HFF-Myc (cell line): ENCODE measurements at places on chromosomes 2 and 18.
A peak's percentile ranks its signal among the peaks of the same experiment; 100 is the strongest.

- DNase-seq, result no peak
Measured at GRCh38 chr18:34649080-34649479, 61.0 kb upstream of the DTNA start.

- DNase-seq, result no peak
Measured at GRCh38 chr18:55609160-55609825, 21.3 kb upstream of the TCF4 start.

DNA sequence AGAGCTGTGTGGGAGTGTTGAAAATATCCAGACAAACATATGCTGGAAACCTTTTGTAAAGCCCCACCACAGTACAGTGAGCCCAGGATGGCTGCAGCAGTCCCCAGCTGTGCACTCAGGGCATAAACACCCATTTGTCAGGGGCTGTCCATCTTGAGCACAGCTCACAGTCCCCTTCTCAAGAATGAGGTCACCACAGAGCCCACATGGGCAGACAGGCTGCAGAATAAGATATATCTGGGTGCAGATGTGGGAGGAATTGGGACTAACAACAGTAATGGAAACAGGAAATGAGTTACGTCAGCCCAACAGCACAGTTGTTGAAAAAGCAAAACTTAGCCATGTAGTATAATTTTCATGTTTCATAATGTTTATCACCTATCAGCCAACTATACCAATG lies 219.6 kb downstream of the ETAA1 start:
- DNase-seq, result peak; percentile 50

- no peak for DNase-seq
Measured at GRCh38 chr2:172462373-172462848, 35.0 kb downstream of the ITGA6 start.

DNA sequence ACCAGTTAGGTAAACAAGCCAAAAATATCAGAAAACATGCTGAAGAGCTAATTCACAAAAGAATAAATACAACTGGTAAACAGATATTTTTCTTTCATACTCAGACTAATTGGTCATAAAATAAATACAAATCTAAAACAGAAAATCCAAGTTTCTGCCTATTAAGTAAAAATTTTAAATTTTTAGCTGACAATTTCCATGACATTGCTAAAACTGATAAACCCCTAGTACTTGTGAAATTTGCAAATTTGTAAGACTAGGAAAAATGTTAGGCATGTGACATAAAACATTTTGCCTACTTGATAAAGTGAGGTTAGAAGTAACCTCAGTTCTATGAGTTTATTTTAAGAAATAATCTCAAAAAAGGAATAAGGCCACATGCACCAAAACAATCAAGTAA lies 356.1 kb downstream of the LRATD1 start:
- no peak for DNase-seq

DNA sequence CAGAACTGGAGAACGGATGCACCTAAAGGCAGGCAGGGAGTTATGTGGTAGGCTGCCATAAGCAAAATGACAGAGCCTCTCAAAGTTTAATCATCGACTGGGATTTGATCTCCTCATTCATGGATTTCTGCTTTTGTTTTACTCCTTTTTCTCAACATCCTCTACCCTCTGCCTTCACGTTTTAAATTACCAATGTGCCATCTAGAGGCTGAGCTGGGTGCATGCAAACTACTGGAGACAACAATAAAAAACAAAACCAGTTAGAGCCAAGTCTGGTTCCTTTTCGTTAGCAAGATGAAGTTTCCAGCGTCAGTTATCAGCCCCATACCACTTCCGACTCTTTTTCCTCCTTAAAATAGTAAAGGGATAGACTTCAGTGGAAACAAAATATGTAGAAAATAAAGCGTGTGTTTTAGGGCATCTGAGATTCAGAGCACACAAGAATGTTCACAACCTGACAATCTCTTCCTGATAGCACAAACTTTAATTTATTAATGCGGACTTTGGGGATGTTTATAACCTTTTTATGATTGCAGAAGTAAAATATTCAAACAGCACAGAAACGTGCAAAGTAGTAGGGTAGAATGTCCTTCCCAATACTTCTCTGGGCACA lies 117.0 kb downstream of the LAMA1 start:
- no peak for DNase-seq

DNA sequence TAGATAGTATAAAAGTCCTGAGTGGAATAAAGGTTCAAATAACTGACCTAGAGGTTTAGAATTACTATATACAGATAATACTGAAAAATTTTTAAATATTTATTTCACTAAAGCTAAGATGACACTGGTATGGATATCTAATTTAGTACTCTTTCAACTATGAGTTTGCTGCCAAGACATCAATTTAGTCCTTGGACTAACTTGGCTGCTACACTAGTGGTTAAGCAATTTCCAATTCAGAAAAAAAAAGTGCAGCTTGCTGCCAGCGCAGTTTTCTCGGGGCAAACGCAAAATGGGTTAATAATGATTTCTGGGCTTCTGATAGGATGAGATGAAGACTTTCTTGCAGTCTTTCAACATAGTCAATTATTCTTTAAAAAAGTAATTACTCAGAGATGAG lies 10.8 kb downstream of the BUB1 start:
- no peak for DNase-seq

DNA sequence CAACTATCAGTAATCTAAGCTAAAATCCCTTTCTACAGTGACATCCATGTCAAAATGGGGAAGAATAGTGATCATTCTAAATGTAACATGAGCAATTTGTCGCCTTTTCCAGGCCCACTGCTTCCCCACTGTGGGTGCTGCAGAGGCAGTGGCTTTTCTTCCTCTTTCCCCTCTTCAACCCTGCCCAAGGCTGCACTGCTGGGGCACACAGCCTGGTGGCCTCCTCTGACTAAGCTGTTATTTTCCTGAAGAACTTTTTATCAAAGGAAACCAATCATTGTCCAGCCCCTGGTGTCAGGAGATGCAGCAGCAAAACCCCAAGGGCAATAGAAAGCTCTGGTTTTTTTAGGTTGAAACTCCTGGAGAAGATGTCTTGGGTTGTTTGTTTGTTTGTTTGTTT lies 117.6 kb upstream of the KLF7 start:
- no peak for DNase-seq

DNA sequence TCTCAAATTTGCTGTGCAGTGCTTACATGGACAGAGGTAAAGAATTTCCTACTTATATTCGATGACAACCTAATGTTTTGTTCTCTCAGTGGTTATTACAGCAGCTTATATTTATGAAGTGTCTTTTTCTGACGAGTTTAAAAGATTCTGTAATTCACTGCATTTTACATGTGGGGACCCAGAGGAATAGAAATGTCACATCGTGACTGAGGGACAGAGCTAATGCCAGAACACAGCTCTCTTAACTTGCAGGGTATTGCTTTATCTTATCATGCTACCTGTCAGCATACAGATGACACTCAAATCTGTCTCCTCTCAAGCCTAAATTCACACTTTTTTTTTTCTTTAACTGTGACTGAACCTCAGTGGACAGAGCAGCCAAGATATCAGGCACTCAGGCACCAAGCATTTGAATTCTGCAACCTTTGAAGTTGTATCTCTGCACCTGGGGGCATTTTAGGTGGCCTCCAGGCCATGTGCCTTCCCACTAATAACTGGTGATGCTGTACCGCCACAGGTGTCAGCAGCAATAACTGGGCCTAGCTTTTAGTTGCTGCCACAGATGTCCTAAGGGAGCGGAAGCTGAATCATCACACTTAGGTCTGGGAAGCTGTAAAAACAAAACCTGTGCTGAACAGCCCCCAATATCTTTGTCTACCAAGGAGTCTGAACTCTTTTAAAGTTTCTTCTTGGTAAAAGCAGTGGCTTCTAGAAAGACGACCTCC lies 315.8 kb upstream of the NRP2 start:
- no peak for DNase-seq

DNA sequence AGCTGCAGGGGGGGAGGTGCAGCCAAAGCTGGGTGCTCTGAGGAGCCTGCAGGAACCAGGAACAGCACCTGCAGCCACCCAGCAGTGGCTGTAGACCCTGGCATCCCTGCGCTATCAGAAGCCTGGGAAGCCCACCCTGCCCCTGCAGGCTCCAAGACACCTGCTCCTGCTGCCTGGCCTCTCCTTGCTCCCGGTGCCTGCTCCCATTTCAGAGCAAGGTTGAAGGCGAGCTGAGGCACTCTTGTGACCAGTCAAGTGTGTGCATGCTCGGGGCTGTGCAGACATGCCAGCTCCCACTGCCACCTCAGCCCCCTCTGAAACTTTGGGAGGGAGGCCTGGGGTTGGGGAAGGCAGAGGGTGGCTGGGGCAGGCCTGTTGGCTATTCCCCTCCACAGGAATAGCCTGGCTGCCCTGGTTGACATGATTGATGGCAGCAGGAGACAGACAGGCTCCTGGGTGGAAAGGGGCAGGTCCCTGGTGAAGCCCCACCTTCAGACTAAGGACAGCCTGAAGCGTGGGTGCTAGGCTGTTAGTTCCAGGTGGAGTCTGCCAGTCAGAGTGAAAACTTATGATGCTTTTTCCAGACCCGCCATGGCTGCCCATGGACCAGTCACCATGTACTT lies 151.4 kb downstream of the MBD5 start:
- no peak for DNase-seq

- no peak for DNase-seq
Measured at GRCh38 chr2:197377670-197378069, 57.2 kb downstream of the SF3B1 start.

- DNase-seq, result peak; percentile 17
Measured at GRCh38 chr2:134193006-134193405, 60.9 kb upstream of the MGAT5 start.

DNA sequence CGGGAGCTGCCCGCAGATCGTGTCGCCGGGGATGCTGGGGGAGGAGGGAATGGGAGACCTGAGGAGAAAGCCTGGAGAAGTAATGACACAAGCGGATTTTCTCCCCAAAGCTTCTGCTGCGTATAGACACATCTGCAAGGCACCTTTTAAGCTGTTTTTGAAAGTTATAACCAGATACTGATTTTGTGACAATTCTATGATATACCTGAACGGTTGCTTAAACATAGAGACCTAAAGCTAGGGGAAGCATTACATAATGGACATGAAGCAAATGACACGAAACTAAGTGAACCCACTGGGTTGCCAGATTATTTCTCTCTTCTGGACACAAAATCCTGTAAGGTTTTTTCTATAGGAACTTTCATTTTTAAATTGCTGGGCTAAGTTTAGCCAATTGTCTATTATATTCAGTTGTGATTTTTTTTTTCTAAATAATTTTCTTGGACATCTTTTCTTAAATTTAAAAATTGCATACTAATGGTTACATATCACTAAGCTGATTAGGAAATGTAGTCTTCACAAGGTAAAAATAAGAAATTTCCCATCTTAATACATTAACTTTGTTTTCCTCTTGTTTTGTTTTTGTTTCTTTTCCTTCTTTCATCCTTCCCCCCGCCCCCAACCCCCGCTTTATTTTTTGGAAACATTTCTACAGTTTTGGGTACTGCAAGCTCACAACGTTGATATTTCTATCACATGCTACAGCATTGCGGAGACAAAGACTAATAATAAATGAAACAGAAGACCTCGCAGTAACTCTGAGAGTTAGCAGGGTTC lies 1.3 kb downstream of the OSBPL6 start:
- DNase-seq, result no peak
